Stimulated activated CD8-positive, alpha-beta memory T cell treated with anti-CD3 and anti-CD28 coated beads, Interleukin-7, amount 100 ng/mL, for 1 hour (primary cell): ENCODE measurements at places on chromosomes 13 and 19.

DNA sequence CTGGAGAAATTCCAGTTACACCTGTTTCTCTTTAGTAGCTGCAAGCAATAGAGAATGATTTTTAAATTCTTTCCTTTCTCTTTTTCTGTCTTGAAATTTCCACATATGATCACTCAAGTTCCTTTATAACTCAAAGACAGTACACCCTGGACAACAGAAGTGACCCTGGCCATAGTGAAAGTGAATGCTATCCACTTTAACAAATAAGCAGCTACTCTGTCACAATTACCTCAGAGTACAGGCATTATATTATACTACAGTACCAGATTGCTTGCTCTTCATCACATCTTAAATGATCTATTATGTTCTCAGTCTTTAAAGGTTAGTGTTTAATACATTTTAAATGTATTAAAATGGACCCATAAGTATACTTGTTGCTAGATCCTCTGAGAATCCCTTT, 136.2 kb downstream of the KLF12 start:
- no peak for DNase-seq

- DNase-seq = no peak
Measured at GRCh38 chr19:39377373-39378362, 13.2 kb downstream of the PAF1 start.

- no peak for DNase-seq
Measured at GRCh38 chr13:98144801-98145350, 2.0 kb downstream of the FARP1 start.

- DNase-seq = no peak
Measured at GRCh38 chr19:11177592-11177991, 19.8 kb downstream of the KANK2 start.

DNA sequence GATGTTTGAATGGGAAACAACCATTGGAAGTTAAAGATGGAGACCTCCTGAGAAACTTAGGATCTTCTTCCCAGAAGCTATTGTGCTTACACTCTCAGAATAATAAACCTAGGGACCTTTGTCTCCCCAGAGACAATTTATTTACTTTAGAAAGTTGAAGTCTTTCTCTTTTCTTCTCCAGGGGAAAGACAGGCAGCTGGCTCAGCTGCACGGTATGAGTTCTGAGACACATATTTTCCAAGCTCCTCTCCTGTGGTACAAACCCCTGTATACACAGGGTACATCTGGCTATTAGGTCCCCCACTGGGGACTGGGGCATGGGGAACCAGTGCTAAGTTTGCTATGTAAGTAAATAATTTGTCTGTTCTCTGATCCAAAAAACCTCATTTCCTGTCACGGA, 67.5 kb upstream of the POSTN start:
- DNase-seq = no peak

- no peak for DNase-seq
Measured at GRCh38 chr13:75440100-75440499, 41.9 kb downstream of the TBC1D4 start.

DNA sequence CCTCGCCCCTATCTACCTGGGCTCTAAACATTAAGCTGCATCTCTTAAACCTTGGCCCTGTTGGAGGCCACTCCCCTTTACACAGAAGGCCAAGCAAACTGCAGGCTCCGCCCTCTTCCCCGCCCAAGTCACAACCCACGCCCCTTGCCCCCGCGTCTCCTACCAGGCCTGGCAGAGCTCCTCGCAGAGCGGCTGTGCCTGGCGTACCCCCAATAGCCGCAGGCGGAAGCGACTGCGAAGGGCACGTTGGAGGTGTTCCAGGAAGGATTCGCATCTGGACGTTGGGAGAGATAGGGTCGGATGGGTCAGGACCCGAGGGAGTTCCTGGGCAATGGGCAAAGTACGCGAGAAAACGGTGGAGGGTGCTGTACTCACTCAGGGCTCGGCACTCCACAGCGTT, 5.9 kb downstream of the RTBDN start:
- no peak for DNase-seq

DNA sequence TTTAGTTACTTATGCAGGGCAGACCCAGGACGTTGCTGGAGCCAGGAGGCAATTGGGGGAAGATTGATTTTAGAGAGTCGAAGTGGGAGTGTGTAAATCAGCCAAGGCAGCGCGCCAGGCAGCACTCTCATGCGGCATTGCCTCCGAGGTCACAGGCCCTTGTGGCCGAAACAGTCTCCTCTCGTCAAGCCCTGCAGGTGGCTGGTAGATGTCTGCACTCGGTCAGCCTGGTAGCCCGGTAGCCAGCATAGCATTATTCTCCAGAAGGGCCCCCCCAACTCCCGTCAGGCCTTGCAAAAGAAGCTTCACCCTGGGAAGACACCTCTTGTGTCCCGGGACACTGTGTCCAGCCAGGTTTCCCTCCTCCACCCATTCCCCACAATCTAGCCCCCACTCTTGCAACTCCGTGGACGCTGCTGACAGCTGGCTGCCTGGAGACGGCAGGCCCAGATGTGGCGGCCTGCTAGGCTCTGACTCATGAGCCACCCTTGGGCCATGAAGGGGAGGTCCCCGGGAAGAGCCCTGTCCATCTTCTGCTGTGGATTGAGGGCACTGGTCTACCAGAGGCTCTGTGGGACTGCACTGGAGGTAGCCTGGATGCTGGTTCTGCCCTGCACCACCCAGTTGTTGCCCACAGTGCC, 2.6 kb upstream of the PEPD start:
- DNase-seq = no peak
